ENCODE measurements at places on chromosomes 5 and 9. TPM values are rescaled to one million over a fixed set of nuclear protein-coding genes. Genes with fewer than 3 reads are reported as not detected.

Gene CARTPT
- total RNA-seq, result not detected

Gene SNAPC4
- 5.1 TPM for total RNA-seq

Gene OLFM1
- 0.76 TPM for total RNA-seq

Gene FABP6
- total RNA-seq, result not detected

Gene FOXI1
- total RNA-seq, result not detected

Gene USP20
- total RNA-seq, result 17.7 TPM

Gene TRAF1
- total RNA-seq, result 9.3 TPM

Gene WDR31
- total RNA-seq, result 5.0 TPM

Gene SPACA9
- 4.0 TPM for total RNA-seq
